ENCODE measurements at places on chromosomes 5 and 9. TPM values are rescaled to one million over a fixed set of nuclear protein-coding genes. Genes with fewer than 3 reads are reported as not detected.
A peak's percentile ranks its signal among the peaks of the same experiment; 100 is the strongest.

ACOT12 gene
- not detected for total RNA-seq

GRCh38 chr5:17269201-17269600, 51.8 kb downstream of the BASP1 start:
- no peaks in the 10 kb centered on the region for H3K4me1 ChIP-seq
- DNase-seq, result no peak
- no peak overlapping the region for H3K4me3 ChIP-seq
- no peak overlapping the region for H3K27ac ChIP-seq
- H3K27me3 ChIP-seq, result no peaks in the 10 kb centered on the region

DNA sequence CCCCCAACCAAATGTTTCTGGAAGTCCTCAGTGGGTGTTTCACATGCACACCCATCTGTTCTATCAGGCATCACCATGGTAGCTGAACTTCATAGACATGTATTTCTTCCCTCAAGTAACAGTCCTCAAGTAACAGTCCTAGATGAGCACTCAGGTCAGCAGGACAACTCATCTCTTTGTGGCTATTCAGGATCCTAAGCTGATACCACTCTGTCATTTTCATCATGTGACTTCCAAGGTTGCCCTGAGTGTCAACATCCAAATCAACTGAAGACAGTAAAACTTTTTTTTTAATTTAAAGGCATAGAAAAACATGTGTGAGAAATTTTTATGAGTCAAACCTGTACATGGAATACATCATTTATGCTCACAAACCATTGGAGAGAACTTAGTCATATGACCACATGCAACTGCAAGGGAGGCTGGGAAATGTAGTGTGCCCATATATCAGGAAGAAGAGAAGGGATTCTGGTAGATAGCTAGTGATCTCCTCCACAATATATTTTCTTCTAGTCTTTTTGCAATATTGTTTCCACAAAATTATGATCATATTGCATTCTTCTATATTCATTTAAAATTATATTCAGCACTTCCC, 64.2 kb upstream of the FST start:
- no peak for DNase-seq
- no peak overlapping the region for H3K27ac ChIP-seq
- no peaks in the 10 kb centered on the region for H3K36me3 ChIP-seq
- H3K4me3 ChIP-seq, result no peak overlapping the region

GRCh38 chr5:23367874-23368273, 139.5 kb upstream of the PRDM9 start:
- no peak overlapping the region for H3K4me3 ChIP-seq
- DNase-seq, result no peak
- no peak overlapping the region for H3K27ac ChIP-seq

DNA sequence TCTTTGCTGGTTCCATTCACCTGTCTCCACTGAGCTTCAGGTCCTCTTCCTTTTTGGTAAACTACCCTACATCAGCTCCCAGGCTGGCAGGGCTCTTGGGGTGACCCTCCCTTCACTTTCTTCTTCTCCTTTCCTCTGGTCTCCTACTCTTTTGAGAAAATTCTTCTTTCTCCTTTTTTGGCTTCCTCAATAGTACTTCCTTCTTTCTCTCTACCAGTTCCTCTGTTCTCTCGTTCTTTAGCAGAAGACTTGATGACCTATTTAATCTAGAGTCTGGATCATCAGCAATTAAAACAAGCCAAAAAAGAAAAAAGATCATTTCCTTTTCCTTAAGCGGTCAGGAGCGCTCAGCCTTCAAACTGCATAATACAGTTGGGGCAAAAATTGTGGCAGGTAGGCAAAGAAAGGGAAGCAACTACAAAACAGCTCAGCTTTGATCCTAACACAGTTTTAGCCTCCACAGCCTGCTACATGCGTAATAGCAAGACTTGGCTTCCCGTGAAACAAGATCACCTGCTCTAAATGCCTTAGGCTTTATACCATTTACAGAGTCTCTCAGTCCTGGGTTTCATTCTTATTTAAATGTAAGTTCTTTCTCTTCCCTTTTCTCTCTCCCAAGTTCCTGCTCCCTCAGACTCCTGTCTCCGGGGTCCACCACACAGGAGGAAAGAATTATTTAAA, 14.0 kb upstream of the GSN start:
- H3K27ac ChIP-seq, result no peak overlapping the region
- H3K4me3 ChIP-seq, result no peak overlapping the region
- H3K36me3 ChIP-seq, result no peaks in the 10 kb centered on the region
- H3K4me1 ChIP-seq, result no peaks in the 10 kb centered on the region

- H3K4me1 ChIP-seq, result no peaks in the 10 kb centered on the region
- H3K27me3 ChIP-seq, result no peaks in the 10 kb centered on the region
- H3K27ac ChIP-seq, result no peak overlapping the region
- no peaks in the 10 kb centered on the region for H3K36me3 ChIP-seq
These were observed 29.5 kb upstream of the OSMR start for GRCh38 chr5:38816083-38817030.

DNA sequence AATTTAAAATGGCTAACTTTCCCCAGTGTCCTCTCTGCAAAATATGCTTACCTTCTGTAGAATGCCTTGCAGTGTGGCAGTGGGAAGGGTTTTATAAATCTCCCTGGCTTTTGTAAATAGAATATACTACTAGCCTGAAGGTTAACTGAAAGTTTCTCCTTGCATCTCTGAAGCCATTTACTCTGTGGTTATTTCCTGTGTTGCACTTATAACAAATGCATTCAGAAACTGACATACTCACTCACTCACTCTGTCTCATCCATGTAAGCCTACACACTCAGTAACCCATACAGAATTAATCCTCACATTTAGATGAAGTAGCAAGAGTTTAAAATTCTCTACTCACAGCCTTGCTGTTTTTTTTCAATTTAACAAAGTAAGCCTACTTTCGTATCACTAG, 87.1 kb upstream of the SH3GL2 start:
- H3K4me3 ChIP-seq, result no peak overlapping the region
- DNase-seq, result no peak
- H3K4me1 ChIP-seq, result no peaks in the 10 kb centered on the region
- H3K27ac ChIP-seq, result no peak overlapping the region

- no peak overlapping the region for H3K4me3 ChIP-seq
- DNase-seq, result no peak
- H3K27me3 ChIP-seq, result no peaks in the 10 kb centered on the region
- no peaks in the 10 kb centered on the region for H3K36me3 ChIP-seq
These were observed 163.2 kb downstream of the GADD45G start for GRCh38 chr9:89768051-89768450.

DNA sequence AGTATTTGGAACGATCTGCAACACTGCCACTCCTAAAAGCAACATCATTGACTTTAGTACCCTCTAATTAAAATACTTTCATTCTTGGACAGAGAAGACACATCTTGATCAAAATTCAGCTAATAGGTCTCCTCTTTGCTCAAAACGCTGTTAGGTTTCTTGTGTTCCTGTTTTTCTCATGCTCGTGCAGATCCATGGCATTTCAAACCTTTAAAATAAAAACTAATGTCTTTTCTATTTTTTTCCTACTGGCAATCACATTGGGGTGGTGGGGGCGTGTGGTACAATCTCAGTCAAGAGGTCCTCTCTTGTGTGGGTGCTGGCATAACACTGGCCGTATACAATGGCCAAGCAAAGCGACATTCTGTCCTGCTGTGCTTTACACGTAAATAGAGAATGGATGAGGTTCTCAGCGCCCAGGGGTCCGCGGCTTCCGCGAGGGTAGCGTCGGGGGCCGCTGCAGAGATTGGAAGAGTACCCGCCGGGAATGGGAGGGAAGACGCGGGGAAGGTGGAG, 315 bp upstream of the GPR150 start:
- H3K27me3 ChIP-seq, result no peaks in the 10 kb centered on the region
- peak overlapping the region; percentile 43 for H3K4me3 ChIP-seq
- DNase-seq, result no peak
- H3K27ac ChIP-seq, result no peak overlapping the region
- H3K4me1 ChIP-seq, result no peaks in the 10 kb centered on the region
- H3K36me3 ChIP-seq, result no peaks in the 10 kb centered on the region

- no peak for DNase-seq
- H3K27me3 ChIP-seq, result no peaks in the 10 kb centered on the region
- H3K4me1 ChIP-seq, result no peaks in the 10 kb centered on the region
- H3K36me3 ChIP-seq, result no peaks in the 10 kb centered on the region
These were observed 714.2 kb upstream of the C9orf72 start for GRCh38 chr9:28287455-28287854.

- no peaks in the 10 kb centered on the region for H3K4me1 ChIP-seq
- H3K27ac ChIP-seq, result no peak overlapping the region
- H3K27me3 ChIP-seq, result no peaks in the 10 kb centered on the region
- no peak overlapping the region for H3K4me3 ChIP-seq
These were observed 215.1 kb upstream of the DAPK1 start for GRCh38 chr9:87282538-87282937.

DNA sequence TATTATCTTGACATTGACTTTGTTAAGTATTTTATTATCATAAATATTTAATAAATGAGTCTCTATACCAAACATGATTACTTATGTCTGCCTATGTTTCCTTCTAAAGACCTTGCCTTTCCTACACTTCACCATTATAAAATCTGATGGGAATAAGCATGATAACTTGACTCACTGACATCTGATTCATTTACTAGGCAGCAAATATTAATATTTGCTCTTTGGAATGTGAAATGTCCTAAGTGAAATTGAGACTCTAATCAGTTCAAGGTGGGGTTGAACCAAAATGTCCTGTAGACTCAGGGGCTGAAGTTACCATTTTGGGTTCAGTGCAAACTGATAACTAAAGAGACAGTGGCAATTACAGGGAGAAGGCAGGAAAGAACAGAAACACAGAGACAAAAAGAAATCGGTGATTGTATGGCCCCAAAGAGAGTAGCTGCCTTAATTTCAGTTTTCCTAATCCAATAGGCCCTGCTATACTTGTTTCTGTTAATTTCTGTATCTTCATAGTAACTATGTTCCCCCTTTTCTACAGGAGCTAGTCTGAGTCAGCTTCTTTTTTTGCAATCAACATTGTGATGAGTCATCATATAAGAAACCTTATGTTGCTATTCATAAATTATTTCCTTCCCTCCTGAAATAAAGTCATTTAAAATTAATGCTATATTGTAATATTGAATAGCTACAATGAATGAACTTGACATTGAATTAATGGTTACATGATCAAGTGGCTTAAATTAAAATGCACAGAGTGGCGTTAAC, 296.8 kb downstream of the PDE4D start:
- no peak overlapping the region for H3K27ac ChIP-seq
- DNase-seq, result no peak
- no peak overlapping the region for H3K4me3 ChIP-seq
- no peaks in the 10 kb centered on the region for H3K36me3 ChIP-seq

GRCh38 chr9:93648836-93649235, 72.5 kb downstream of the PHF2 start:
- peak; percentile 5 for DNase-seq
- H3K27ac ChIP-seq, result no peak overlapping the region
- no peaks in the 10 kb centered on the region for H3K36me3 ChIP-seq
- H3K27me3 ChIP-seq, result no peaks in the 10 kb centered on the region

DNA sequence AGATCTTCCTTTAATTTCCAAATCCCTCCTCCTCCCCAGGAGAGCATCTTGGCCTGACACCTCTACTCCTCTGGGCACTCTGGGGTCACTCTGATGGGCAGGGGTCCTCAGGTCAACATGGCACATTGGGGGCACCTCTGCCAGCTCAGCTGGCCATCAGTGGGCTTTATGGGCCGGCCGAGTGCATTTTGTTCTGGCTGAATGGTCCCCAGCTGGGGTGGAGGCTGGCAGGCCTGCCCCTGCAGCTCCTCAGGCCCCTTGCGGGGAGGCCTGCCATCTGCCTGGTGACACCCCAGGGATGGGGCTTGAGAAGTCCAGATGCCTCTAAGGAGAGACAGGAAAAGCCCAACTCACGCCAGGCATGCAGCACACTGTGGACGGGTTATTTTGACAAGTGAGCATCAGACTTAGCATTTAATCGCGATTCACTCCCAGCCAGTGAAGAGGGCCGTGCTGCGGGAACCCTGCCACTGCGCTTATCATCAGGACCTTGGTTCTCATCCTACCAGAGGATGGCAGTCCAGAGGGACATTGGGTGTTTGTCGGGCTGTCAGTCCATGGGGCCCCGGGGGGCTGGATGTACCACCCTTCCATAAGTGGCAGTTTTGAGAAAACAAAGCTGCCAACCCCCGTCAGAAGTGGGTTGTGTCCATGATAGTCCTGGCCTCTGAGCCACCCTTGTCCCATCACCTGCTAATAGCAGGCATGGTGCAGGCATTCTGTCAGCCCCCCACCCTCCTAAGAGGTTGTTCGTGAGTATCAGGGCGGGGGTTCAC, 21.7 kb downstream of the PHF2 start:
- H3K27me3 ChIP-seq, result no peaks in the 10 kb centered on the region
- DNase-seq, result no peak
- peaks cover 3% of the 10 kb centered on the region for H3K4me1 ChIP-seq
- no peaks in the 10 kb centered on the region for H3K36me3 ChIP-seq

DNA sequence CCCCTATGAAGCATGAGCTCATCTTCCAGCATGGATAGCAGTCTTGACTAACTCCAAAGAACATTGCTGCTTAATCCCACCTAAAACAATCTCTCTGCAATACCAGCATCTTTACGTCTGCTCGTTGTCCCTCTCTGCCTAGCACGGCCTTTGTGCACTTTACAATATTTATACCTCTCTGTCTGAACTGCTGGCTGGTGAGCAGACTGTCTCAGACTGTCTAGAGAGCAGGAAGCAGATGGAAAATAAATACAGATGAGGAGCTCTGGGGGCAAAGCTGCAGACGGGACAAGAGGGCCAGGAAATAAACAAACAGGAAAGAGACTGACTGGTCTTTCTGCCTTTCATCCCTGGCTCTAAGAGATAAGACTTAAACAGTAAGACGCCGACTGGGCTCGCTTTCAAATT, 224.8 kb downstream of the ENC1 start:
- H3K27me3 ChIP-seq, result no peaks in the 10 kb centered on the region
- no peaks in the 10 kb centered on the region for H3K36me3 ChIP-seq
- H3K27ac ChIP-seq, result no peak overlapping the region
- no peak overlapping the region for H3K4me3 ChIP-seq
- no peak for DNase-seq

DNA sequence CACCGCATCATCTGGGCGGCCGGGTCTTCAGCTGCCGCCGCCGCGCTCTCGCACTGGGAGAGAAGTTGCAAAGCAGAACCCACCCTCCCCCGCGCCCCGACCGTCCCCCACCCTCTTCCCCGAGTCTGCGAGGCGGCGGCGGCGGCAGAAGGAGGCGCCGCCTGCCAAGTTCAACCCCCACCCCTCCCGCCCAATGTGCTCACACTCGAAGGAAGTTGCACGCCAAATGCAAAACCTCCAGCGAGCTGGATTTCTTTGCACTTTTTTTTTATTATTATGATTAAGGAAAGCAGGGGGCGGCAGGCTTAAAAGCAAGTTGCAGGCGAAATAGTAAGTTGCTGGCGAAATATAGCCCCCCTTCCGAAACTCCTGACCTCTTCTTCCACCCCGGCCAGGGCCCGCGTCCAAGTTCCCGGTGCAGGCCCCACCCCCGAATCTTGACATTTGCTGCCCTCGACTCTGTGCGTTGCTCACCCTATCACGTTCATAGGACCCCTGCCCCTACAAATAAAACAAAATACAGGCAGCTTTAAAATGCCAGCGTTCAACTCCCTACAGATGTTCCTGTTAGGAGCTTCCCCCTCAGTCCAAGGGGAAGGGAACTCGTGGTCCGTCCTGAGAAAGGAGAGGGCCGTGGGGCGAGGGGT, 1.1 kb upstream of the NR3C1 start:
- H3K36me3 ChIP-seq, result no peaks in the 10 kb centered on the region
- DNase-seq, result peak; percentile 74
- peak overlapping the region; percentile 94 for H3K4me3 ChIP-seq

All from uterus (tissue), 4 donors.